Right renal cortex interstitium (tissue), 3 donors: ENCODE measurements at places on chromosomes 16 and 17.

DNA sequence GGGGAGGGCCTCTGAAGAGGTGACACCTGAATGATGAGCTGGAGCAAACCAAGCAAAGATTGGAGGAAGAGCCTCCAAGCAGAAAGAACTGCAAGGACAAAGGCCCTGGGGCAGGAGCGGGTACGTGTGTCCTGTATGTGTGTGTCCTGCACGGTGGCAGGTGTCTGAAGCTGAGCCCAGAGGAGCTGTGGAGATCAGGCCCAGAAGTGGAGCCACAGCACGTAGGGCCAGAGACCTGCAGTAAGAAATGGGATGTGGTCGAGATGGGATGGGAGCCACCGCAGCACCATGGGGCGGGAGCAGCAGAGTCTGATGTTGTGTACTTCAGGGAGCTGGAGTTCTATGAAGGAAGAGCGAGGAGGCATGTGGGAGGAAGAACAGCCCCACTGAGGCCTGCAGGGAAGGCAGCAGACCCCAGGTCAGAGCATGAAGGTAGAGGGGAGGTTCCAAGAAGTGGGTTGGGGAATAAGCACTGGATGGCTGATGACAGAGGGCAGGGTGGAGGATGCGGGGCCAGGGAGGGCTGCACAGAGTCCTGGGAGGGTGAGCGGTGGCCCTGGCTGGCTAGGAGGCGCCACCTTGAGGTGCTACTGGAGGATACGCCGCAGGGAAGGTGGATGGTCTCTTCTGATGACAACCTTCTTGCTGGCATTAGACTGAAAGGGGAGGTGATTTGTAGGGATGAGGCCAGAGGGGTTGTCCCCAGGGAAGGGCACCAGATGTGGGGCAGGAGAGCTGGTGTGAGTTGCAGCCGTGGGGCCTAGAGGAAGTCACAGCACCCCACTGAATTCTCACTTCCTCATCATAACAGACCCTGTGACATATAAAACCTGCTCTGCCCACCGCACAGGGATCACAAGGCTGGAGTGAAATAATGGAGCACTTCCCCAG lies 10.6 kb upstream of the CETP start:
- peak; percentile 15 for DNase-seq

- DNase-seq, result no peak
Measured at GRCh38 chr17:1634841-1635650, 6.4 kb upstream of the SLC43A2 start.

GRCh38 chr17:63120406-63120805 lies 154.4 kb downstream of the TANC2 start:
- no peak for DNase-seq

DNA sequence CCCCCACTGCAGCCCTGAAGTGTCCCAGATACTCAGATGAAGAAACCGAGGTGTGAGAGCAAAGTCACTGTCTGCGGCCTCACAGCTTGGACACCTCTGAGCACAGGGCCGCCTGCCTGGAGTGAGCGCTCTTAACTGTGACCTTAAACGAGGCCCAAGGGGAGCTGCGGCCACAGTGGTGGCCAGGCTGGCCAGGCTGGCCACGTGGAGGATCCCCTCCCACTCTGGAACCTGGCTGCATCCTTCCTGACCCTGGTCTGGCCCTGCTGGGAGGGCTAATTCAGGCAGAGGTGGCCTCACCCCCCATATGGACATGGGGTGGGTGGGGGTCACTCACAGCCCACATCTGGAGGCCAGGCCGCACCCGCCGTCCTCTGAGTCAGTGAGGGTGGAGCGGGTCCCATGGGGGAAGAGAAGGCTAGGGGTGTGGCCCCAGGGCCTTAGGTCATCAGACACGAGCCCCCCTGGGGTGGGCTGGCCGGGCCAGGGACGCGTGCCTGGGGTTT lies 6.6 kb downstream of the VASN start:
- no peak for DNase-seq

- no peak for DNase-seq
Measured at GRCh38 chr16:54175169-54175551, 111.4 kb downstream of the IRX3 start.

- DNase-seq, result no peak
Measured at GRCh38 chr16:3127745-3128144, 7.1 kb upstream of the ZNF213 start.

DNA sequence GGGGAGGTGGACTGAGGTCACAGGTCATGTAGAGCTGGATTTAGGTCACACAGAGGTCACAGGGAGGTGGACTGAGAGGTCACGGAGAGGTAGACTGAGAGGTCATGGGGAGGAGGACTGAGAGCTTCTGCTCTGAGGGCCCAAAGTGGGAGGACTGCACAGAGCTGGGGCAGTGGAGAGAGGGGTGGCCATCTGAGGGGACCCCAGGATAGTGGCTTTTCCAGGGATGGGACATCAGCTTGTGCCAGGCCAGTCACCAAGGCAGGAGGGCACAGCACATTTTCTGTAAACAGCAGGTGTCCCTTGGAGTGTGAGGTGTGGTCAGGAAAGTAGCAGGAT lies 26.1 kb upstream of the JPT2 start:
- peak; percentile 4 for DNase-seq

- peak; percentile 72 for DNase-seq
Measured at GRCh38 chr17:16521070-16521727, 29.2 kb upstream of the LRRC75A start.

- DNase-seq, result no peak
Measured at GRCh38 chr17:35315283-35315682, 58.1 kb downstream of the SLFN11 start.

DNA sequence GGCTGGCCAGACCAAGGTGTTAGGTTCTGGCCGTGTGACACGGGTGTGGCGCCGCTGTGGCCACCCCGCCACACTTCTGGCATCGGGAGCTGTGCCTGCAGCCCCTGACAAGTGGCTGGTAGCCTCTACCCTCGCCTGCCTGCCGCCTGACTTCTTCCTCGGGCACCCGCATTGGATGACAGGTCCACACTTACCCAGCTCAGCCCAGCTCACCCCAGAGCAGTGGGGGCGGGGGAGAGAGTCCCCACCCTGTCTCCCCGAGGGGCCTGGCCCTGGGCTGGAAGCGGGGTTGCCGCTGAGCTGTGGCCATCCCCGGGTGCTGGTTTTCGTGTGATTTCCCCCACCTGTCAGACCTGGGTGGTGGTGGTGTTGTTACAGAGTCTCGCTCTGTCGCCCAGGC lies 53.9 kb upstream of the ACSF3 start:
- DNase-seq, result no peak

GRCh38 chr16:59634951-59635350 lies 900.8 kb upstream of the GOT2 start:
- no peak for DNase-seq

DNA sequence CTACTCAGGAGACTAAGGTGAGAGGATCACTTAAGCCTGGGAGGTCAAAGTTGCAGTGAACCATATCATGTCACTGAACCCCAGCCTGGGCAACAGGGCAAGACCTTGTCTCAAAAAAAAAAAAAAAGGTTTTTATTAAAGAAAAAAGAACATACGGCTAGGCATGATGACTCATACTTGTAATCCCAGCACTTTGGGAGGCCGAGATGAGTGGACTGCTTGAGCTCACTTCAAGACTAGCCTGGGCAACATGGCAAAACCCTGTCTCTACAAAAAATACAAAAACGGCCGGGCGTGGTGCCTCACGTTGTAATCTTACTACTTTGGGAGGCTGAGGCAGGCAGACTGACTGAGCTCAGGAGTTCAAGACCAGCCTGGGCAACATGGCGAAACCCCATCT lies 38.4 kb downstream of the RANBP10 start:
- DNase-seq, result no peak

GRCh38 chr17:67421869-67422273 lies 44.8 kb downstream of the PITPNC1 start:
- DNase-seq, result no peak

DNA sequence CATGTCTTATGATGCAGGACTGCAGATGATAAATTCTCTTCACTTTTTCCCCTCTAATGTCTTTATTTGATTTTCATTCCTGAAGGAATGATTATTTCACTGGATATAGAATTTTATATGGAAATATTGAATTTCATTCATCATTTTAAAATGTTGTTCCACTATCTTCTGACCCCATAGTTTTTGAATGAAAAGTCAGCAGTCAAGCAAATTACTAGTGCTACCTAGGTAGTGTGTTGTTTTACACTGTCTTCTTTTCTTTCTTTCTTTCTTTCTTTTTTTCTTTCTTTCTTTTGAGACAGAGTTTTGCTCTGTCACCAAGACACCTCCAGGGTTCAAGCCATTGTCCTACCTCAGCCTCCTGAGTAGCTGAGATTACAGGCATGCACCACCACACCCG lies 76.9 kb downstream of the WSB1 start:
- DNase-seq, result no peak

DNA sequence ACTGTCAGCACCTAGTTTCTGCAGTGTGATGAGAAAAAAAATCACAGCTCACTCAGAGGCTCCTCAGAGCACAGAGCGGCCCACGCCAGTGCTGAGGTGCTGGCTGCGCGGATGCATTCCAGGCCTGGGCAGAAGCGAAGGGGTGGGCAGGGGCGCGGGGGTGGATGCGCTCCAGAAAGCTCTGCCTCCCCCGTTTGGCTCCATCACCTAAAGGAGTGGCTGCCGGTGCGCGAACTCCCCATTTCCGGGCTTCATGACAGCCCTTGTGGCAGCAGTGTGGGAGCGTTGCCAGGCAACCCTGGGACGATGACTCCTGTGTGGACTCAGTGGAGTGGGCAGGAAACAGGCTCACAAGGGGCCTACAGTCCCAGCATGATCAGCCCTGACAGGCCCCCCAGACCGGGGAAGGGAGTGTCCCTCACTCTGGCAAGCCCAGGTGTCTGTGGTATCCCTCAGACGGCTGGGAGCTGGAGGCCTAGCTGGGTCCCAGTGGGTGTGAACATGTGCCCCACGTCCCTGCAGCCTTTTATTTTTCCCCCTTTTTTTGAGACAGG lies 32.8 kb upstream of the NUDT16L1 start:
- no peak for DNase-seq

DNA sequence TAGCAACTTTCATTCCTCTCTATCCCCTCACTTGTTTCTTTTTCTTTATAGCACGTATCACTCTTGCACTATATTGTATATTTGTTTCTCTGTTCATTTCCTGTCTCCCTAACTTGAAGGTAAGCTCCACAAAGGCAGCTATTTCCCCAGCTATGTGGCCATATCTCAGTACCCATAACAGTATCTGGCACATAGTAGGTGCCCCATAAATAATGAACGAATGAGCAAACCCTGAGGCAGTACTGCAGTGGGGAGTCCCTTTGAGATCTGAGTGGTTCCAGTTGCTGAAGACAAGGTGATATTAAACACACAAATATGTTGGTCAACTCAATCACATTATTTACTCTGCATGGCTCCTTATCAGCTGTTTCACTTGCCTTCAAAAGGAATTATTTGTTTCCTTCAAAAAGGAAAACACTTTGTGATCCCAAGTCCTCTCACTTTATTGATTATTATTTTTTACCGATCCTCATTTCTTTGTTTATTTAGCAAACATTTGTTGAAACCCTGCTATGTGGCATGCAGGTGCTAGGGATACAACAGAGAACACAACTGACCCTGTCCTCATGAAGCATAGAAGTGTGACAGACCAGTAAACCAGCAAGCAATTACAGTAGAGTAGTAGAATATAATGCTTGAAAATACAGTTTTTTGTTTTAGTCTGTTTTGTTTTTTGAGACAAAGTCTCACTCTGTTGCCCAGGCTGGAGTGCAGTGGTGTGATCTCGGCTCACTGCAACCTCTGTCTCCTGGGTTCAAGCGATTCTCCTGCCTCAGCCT lies 5.7 kb upstream of the ADAP2 start:
- DNase-seq, result no peak

- no peak for DNase-seq
Measured at GRCh38 chr16:381012-381788, 578 bp downstream of the PGAP6 start.
